Effector memory CD8-positive, alpha-beta T cell (primary cell): ENCODE measurements at places on chromosomes 6 and 20.

DNA sequence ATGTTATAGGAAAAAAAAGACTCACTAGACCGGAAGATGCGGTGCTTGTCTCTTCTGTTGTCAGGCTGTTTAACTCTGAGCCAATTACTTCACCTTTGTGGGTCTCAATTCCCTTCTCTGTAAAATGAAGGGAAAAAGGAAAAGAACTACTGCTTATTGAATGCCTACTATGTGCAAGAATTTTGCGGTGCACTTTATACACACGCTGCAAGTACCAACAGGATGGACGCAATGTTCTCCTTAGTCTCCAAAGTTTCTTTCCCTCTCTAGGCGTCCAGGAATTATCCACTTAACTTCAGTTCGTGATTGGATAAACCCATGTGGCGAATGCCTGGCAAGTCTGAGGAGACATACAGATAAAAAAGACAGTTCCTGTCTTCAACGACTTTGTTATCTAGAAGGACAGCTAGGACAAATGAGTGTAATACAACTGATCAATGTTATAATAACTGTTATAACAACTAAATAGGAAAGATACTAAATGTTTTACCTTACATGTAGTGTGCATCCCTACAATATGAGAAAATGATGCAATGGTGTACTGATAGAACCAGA is 69.0 kb upstream of the JARID2 start:
- no peak for DNase-seq

DNA sequence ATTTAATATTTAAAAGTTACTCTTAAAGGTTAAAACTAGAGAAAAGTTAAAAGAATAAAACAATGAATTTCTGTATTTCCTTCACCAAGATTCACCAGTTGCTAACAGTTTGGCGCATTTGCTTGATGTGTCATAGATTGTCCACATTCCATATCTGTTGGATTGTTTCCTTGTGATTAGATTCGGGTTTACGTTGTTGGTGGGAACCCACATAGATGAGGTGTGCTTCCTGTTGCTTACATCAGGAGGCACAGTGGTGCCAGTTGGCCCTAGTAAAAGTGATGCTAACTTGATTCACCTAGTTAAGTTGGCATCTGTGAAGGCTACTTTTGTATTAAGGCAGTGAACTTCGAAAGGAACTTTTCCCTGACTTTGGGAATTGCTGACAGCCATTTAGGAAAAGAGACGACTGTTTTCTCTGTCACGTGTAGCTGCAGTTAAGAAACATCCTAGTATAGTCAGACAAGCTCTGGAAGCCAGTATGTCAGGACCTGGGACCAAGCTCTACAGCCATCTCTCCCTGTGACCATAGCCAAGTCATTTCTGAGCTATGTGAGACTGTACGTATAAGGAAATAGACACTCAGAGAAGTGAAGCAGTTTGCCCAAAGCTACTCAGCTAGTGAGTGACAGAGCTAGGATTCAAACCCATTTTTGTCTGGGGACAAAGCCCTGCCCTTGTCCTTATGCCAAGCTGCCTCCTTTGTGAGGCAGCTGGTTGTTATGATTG is 49.0 kb downstream of the PPARD start:
- no peak for DNase-seq

- DNase-seq = peak; percentile 39
Measured at GRCh38 chr6:3162565-3163247, 5.4 kb upstream of the TUBB2A start.

DNA sequence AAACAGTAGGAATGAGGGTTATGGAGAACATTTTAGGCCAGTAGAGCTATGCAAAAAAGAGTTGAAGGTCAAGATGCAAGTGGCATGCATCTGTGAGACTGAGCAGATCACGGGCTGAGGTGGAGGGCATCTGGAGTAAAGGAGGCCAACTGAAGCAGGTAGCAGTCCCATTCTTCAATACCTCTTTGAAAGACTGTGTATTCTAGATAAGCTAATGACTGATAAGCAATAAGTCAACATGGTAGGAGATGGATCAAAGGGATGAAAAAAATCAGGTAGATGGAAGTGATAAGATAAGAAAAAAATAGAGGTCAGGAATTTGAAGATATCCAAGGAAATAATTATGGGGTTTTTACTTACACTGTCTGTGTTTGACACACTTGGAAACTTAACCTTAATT is 55.6 kb downstream of the ARMC2 start:
- DNase-seq = no peak

DNA sequence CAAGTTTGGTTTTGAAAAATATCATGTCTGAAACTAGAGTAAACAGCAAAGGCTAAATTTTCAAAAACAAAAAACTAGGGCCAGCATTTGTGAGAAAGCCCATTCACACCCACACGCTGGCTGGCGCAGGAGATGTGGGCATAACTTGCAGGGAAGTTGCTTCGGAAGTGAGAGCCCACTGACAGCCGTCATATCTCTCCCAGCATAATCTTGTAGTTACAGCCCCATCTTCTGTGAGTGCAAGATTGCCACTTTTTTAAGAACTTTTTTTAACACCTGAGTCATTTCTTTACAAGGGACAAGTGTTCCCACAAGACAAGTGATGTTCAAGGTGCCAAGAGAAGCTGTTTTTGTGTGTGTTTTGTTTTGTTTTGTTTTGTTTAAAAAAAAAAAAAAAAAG is 212.5 kb upstream of the CNR1 start:
- no peak for DNase-seq
